ENCODE measurements at places on chromosomes 11 and 22. TPM values are rescaled to one million over a fixed set of nuclear protein-coding genes. Genes with fewer than 3 reads are reported as not detected.

Gene FGF4
- not detected for total RNA-seq

DNA sequence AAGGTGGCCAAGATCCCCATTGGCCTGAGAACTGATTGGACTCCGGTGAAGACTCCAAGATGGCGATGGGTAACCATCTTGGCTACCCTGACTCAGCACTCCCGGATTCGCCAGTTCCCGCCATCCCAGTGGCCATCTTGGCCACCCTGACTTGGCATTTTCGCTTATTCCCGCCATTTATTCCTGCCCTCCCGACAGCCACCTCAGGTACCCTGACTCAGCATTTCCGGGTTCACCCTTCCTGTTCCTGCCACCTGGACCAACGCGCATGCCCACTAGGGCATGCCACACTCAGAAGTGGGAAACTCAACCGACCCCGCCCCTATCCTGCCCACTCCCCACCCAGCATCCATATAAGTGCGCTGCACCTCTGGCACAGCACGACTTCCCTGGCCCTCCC is 7.8 kb downstream of the OR8K5 start:
- no peaks in the 10 kb centered on the region for H3K27me3 ChIP-seq
- H3K4me1 ChIP-seq: no peaks in the 10 kb centered on the region
- DNase-seq: no peak
- no peaks in the 10 kb centered on the region for H3K36me3 ChIP-seq

DNA sequence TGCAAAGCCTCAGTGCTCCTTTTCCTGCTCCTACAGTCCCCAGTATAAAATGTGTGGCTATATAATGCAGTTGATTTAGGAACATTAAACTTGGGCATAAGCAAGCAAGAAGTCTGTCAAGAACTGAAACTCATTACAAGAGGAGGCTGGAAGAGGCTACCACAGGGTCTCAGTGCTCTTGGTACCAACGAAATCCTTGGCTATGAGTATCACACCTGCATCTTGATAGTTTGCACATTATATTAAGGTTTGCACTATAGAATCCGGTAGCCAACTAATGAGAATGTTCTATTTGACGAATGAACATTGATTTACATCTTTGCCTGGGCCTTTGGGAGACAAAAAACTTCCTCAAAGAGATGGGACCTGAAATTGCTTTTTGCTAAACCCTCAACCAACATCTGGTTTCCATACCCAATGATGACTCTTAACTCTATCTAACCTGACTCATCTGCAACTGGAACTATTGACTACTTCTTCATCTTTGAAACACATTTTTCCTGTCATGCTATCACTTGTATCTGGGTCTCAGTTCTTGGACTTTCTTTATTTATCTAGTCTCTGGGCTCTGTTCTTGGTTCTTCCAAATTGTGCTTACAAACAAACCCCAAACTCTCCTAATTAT is 207.2 kb upstream of the CTSC start:
- no peak overlapping the region for H3K4me3 ChIP-seq
- DNase-seq: no peak
- H3K27me3 ChIP-seq: no peaks in the 10 kb centered on the region
- no peaks in the 10 kb centered on the region for H3K36me3 ChIP-seq

DNA sequence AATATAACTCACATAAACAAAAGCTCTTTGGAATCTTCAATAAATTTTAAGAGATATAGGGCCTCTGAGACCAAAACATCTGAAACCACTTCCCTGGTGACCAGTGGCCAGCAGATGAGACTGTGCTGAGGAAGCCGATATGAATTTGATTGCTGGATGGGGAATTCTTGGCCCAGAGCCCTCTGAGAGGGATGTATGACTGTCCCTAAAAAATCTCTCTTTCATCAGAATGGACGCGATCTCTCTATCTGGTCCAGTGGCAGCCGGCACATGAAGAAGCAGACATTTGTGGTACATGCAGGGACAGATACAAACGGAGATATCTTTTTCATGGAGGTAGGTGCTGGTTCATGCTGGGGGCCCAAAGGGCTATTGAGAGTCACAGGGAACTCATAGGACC is 37.5 kb downstream of the MYBPC3 start:
- peaks cover 29% of the 10 kb centered on the region for H3K36me3 ChIP-seq
- H3K4me3 ChIP-seq: no peak overlapping the region
- no peak for DNase-seq
- H3K4me1 ChIP-seq: no peaks in the 10 kb centered on the region
- no peaks in the 10 kb centered on the region for H3K27me3 ChIP-seq
- H3K27ac ChIP-seq: no peak overlapping the region
